Activated T-helper 1 cell treated with anti-CD3 and anti-CD28 coated beads, Interleukin-12 subunit alpha, Interleukin-12 subunit beta, Interleukin-2, Interleukin-4 antibody, amounts not matched to agents 30 ng/mL and 10 ng/mL and 1 ng/mL, durations not matched to agents 14 hours and 24 hours and 36 hours (primary cell): ENCODE measurements at places on chromosomes 7 and 10. TPM values are rescaled to one million over a fixed set of nuclear protein-coding genes. Genes with fewer than 3 reads are reported as not detected.

Gene HKDC1
- total RNA-seq, result 0.05 and 0.12 TPM in 2 replicates

Gene HYAL4
- total RNA-seq, result not detected in 2 replicates

Gene C10orf62
- total RNA-seq, result not detected in 2 replicates

Gene ASAH2B
- 2.9 and 4.0 TPM in 2 replicates for total RNA-seq

Gene C7orf57
- 0.10 and 0.31 TPM in 2 replicates for total RNA-seq

Gene LBX1
- total RNA-seq, result not detected in 2 replicates

Gene HGF
- not detected in 2 replicates for total RNA-seq

Gene SYT15
- total RNA-seq, result 0.96 and 1.5 TPM in 2 replicates

Gene ELAPOR2
- 1.3 and 2.3 TPM in 2 replicates for total RNA-seq

Gene GIMAP8
- total RNA-seq, result 9.2 and 9.4 TPM in 2 replicates

Gene OR2A25
- not detected in 2 replicates for total RNA-seq

Gene ZNF727
- 0.12 TPM in 1 of 2 replicates, not detected in the other for total RNA-seq

Gene LRRC4
- 1.3 and 2.1 TPM in 2 replicates for total RNA-seq

Gene ABCC2
- 0.83 and 1.3 TPM in 2 replicates for total RNA-seq

Gene VAX1
- total RNA-seq, result not detected in 2 replicates

Gene IDI2
- not detected in 2 replicates for total RNA-seq

Gene GIMAP7
- total RNA-seq, result 46.9 and 55.1 TPM in 2 replicates

Gene CH25H
- not detected in 2 replicates for total RNA-seq

Gene KIF11
- total RNA-seq, result 37.3 and 38.7 TPM in 2 replicates

Gene C10orf90
- not detected in 2 replicates for total RNA-seq

Gene CHRM2
- not detected in 2 replicates for total RNA-seq

Gene SSC4D
- total RNA-seq, result 0.64 and 0.73 TPM in 2 replicates

Gene ECD
- total RNA-seq, result 38.0 and 39.5 TPM in 2 replicates

Gene RNF32
- total RNA-seq, result 2.1 and 2.2 TPM in 2 replicates

Gene AKR1C8
- total RNA-seq, result 0.22 and 0.34 TPM in 2 replicates

Gene AEBP1
- 17.0 and 17.2 TPM in 2 replicates for total RNA-seq

Gene DNAJC12
- total RNA-seq, result 25.0 and 27.2 TPM in 2 replicates

Gene MPLKIP
- total RNA-seq, result 36.0 and 36.3 TPM in 2 replicates

Gene IFIT2
- total RNA-seq, result 0.34 and 0.47 TPM in 2 replicates

Gene INA
- total RNA-seq, result 1.5 TPM in 2 replicates

Gene FOXP2
- total RNA-seq, result not detected in 2 replicates

Gene TRIP6
- total RNA-seq, result 41.5 and 44.1 TPM in 2 replicates

Gene OR6V1
- not detected in 2 replicates for total RNA-seq

Gene AGAP4
- total RNA-seq, result 15.0 and 16.7 TPM in 2 replicates

Gene ANKRD26
- total RNA-seq, result 4.3 and 7.0 TPM in 2 replicates

Gene FAM180A
- not detected in 2 replicates for total RNA-seq

Gene CDHR3
- 0.47 TPM in 2 replicates for total RNA-seq

Gene PRLHR
- total RNA-seq, result not detected in 2 replicates

Gene YKT6
- 91.8 and 92.1 TPM in 2 replicates for total RNA-seq
